Stimulated activated CD4-positive, alpha-beta T cell treated with anti-CD3 and anti-CD28 coated beads, TNF-alpha, amount 100 ng/mL, for 48 hours (primary cell): ENCODE measurements at places on chromosomes 4 and X.

- no peak for DNase-seq
These were observed 123.8 kb upstream of the FAM9C start for GRCh38 chrX:13168269-13168668.

DNA sequence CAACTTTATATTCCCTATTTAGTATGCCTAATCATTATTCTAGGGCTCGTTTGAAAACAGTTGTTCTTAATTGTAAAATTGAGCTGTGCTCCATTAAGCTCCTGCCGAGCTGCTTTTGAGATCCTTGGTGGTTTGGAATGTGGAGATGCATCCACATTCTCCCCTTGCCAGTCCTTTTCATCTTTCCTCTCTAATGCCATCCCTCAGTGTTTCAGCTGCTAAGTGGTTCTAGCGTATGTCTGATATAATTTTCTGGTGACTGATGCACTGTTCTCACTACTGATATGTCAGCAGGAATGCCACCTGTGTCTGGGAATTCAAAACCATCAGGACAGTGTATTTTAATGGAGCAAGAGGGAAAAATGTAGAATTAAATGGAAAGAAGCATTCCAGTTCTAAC lies 1085.0 kb downstream of the CCSER1 start:
- no peak for DNase-seq

DNA sequence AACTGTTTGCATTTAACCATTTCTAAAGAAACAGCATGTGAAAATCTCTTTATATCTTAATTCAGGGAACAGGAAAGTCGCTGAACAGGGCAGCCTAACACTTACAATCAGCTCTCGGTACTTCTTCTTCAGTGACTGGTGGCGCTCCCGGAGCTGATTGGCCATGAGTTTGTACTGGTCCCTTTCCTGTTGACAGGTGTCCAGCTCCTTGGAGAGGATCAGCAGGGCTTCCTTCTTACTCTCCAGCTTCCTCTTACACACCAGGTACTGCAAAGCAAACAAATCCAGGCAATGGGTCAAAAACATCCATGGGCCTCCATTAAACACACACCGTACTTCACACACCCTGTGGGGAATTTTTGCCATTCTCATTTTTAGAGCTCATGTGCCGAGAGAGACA lies 36.4 kb downstream of the CCDC149 start:
- DNase-seq, result no peak

GRCh38 chr4:140242357-140243277 lies 88.6 kb upstream of the MAML3 start:
- DNase-seq, result no peak

- no peak for DNase-seq
These were observed 48.0 kb downstream of the USP46 start for GRCh38 chr4:52611030-52611555.

- no peak for DNase-seq
These were observed 229.9 kb upstream of the AFF2 start for GRCh38 chrX:148270499-148270898.

DNA sequence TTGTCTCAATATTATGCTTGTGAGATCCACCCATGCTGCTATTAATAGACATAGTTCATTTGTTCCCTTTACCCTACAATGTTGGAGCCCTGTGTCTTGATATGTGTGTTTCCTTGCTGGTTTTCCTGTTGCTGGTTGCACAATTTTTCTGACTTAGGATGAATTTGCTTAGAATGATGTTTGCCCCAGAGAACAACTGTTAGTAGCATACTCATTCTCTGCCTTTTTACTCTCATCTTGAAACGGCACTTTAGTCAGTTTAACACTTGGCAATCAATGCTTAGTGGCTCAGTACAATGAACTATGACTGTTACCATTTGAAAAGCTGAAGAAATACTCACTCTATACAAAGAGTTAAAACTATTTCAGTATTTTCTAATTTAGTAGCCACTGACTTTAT lies 158.8 kb upstream of the NDST4 start:
- DNase-seq, result no peak

- no peak for DNase-seq
These were observed 253.7 kb upstream of the DIAPH2 start for GRCh38 chrX:96430756-96431455.
